Esophagus mucosa (tissue), 1 donor: ENCODE measurements at places on chromosomes 2 and 18. TPM values are rescaled to one million over a fixed set of nuclear protein-coding genes. Genes with fewer than 3 reads are reported as not detected.

DNA sequence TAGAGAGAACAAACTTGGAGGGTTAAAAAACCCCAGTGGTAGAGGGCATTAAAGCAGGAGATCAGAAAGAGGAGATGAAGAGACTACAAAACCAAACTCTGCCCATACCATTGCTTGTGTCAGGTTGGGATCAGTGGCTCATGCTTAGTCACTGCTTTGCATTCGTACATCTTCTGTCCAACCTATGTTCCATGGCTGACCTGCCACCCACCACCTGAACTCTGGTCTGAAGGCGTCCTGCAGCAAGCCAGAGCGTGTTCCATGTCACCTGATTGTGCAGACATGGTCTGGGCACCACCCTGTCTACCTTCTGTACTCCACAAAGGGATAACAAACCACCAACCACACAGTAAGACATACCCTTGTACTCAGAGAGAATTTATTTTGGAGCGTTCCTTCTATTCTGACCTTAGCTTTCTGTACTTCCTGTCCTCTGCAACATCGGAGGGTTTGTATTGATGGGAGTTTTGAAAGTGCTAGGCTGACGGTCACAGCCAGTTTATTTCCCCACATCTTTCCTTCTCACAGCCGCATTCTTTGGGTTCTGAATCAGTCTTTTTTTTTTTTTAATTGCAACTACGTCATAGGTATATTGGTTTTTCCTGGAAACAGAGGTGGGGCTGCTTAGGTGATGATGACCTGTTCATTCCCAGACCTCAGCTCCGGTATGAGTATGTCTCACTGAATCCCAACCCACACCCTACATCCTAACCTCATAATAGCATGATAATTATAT, 88.3 kb downstream of the SOWAHC start:
- peak; percentile 87 for ATAC-seq

DNA sequence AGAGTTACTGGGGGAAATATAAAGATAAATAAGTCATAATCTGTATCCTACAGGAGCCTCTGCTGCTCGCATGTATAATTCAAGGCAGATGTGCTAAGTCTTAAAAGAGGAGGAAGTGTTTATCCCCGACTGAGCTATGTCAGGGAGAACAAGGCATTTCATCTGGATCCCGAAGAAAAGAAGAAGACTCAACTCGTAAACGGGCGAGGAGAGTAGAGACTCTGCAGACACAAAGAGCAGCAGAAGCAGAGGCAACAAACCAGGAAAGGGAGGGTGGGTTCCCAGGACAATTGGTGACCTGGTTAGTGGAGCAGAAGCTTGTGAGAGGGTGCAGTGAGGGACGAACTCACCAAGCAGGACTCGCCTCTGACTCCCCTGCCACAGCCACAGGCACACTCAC, 368.6 kb downstream of the EIPR1 start:
- ATAC-seq, result no peak

DNA sequence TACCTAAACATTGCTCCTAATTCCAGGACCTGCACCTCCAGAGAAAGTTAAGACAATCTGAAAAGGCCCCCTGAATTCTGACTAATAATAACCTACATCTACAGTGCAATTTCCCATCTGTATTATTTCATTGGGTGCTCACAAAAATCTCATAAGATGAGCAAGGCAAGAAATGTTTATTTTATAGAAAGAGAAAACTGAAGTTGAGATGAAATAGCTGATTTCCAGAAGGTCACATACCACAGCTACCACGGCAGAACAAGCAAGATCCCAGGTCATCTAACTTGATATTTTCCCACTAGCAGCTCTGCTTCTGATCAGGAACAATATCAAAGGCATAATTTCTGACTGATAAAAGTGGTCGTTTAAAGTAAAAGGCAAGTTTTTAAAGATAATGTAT, 105.8 kb upstream of the COL5A2 start:
- no peak for ATAC-seq

DNA sequence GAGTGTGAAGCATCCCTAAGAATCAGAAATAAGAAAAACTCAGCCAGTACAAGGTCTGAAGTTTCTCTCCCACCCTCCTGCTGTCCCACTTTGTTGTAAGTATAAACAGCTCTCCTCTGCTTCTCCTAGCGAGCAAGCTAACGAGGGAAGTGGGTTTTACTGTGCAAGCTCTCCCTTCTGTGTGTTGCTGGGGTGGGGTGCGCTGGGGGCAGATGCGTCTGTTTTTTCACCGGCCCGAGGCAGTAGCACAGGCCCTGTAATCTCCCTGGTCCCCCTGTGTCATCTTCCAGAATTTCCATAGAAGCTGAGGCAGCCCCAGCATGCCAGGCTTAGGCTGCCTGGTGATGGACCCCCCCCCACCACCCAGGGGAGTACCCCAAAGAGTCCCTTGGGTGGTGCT, 9.4 kb upstream of the CXCR4 start:
- ATAC-seq, result no peak

- ATAC-seq, result no peak
These were observed 58.7 kb upstream of the SH3RF3 start for GRCh38 chr2:109070290-109070689.

ANKRD30BL gene
- not detected for total RNA-seq
